ENCODE measurements at places on chromosomes 6 and 20.

- no peak for DNase-seq
These were observed 488.3 kb downstream of the CDKAL1 start for GRCh38 chr6:21022343-21023107.

DNA sequence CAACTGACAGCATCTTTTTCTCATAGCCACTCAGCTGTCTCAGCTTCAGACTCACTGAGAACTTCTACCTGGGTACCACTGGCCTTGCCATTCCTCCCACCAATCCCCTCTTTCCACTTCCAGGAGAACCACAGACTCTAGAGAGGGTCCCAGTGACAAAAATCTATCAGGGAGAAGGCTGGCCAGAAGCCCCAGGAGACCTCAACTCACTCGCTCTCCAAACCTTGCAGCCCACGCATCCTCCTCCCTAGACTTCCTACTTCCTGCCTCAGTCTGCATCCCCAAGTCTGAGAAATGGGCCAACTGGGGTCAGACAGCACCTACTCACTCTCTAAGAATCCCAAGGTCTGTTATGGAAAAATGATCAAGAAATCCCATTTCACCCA, 1.2 kb downstream of the TMEM239 start:
- DNase-seq: no peak

DNA sequence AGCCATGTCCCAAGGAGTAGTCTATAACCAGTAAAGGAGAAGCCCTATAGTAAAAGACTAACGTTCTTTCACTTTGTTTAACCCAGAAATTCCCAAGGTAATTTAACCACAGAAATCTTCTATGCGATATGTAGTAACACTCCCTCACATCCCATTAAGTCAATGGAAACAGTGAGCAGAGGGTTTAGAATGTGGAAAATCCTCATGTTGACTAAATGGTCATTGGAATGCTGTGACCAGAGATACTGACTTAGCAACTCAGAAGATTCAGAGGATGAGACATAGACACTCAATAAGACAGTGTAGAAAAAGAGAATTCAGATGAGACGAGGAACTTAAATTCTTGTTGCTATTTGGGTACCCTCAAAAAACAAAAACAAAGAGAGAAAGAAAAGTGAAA, 562.2 kb upstream of the NOX3 start:
- no peak for DNase-seq

- no peak for DNase-seq
These were observed 74.7 kb downstream of the FRK start for GRCh38 chr6:115986026-115986425.

DNA sequence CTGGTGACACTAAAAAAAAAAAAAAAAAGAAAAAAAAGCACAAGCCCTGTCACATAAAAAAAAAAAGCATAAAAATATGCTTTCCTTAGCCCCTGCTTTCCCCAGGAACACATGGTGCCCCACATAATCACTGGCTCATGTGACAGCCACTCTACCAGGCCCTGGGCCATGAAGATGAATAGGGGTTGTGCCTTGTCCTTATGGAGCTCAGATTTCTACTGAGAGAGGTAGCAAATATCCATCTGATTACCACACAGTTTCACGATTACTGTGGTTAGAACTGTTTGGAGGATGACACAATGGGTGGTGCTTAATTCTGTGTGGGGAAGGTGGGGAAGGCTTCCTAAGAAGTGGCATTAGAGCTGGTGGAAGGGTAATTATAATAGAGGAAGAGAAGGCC, 9.3 kb downstream of the RAET1E start:
- DNase-seq: no peak

GRCh38 chr6:165308926-165309731, at the start of gene C6orf118:
C6orf118 (minus strand) TSS chr6:165309605; CDS start chr6:165309586, 19 bp downstream.
- DNase-seq: no peak

GRCh38 chr20:51667491-51667890, 100.7 kb downstream of the ATP9A start:
- no peak for DNase-seq
